ENCODE measurements at places on chromosomes 11 and 22. TPM values are rescaled to one million over a fixed set of nuclear protein-coding genes. Genes with fewer than 3 reads are reported as not detected.

NRIP3 gene
- total RNA-seq, result 2.7 TPM

TRIM49 gene
- total RNA-seq, result not detected

OTOG gene
- not detected for total RNA-seq

CTSW gene
- 48.2 TPM for total RNA-seq

KRTAP5-7 gene
- total RNA-seq, result not detected

DBX1 gene
- total RNA-seq, result not detected

ZW10 gene
- 6.7 TPM for total RNA-seq

CALCA gene
- not detected for total RNA-seq

CLTCL1 gene
- total RNA-seq, result 0.63 TPM

UPK2 gene
- total RNA-seq, result 0.32 TPM

PANX2 gene
- total RNA-seq, result 0.26 TPM

ENTHD1 gene
- 0.36 TPM for total RNA-seq

CCDC116 gene
- 0.53 TPM for total RNA-seq

GLYATL2 gene
- not detected for total RNA-seq

BTBD10 gene
- 18.8 TPM for total RNA-seq

MED15 gene
- total RNA-seq, result 259 TPM

RASD2 gene
- total RNA-seq, result 1.0 TPM

PTPRCAP gene
- 282 TPM for total RNA-seq

RBMXL2 gene
- not detected for total RNA-seq

BLID gene
- total RNA-seq, result not detected

OR10A2 gene
- not detected for total RNA-seq

SPI1 gene
- 1.8 TPM for total RNA-seq

GAL gene
- not detected for total RNA-seq

OR8G1 gene
- not detected for total RNA-seq

P4HA3 gene
- not detected for total RNA-seq

Data from T-cell (primary cell).